ENCODE measurements at places on chromosomes 7 and 10. TPM values are rescaled to one million over a fixed set of nuclear protein-coding genes. Genes with fewer than 3 reads are reported as not detected.

DHTKD1 gene
- 16.9 TPM for total RNA-seq

CPA4 gene
- total RNA-seq = not detected

SLC26A5 gene
- total RNA-seq = not detected

NFE2L3 gene
- 21.5 TPM for total RNA-seq

KIAA1217 gene
- total RNA-seq = 2.0 TPM

TBL2 gene
- total RNA-seq = 29.0 TPM

DNA sequence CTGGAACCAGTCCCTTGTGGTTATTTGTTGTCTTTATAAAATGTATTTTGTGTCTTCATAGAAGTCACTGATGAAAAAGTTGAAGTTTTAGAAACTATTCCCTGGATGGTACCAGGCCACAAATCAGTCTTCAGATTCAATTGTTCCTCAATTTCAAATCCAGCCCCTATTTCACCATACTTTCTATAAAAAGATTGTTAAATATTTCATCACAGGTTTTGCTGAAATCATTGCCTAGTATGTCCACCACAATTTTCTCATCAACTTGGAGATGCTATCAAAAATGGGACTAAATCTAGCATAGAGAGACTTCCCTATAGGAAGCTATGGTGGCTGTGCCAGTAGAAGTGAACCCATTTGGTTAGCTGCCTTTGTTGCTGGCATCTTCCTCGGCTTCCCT, 118.5 kb downstream of the RAB18 start:
- no peak for DNase-seq

- no peak for DNase-seq
These were observed 167.1 kb downstream of the ELMO1 start for GRCh38 chr7:37281368-37282092.

- no peak for DNase-seq
These were observed 353.3 kb upstream of the SORCS1 start for GRCh38 chr10:107517811-107518210.

- peak; percentile 19 for DNase-seq
These were observed 927 bp upstream of the MKX start for GRCh38 chr10:27746397-27747095.

DNA sequence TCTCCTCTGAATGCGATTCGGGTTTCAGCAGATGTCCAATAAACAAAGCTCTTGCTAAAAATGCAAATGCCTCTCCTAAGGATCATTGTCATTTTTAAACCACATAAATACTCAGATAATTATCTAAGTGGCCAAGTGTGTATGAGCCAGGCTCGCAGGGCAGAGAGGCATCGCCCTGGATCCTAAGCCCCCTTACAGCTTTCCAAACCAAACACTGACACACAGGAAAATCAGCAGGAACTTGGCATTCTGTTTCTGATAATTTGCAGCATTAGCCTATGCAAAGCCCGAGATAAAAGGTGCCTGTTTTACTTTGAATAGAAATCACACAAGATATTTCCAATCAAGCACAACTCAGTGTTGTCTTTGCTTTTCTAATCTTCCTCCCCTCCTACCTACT, 134.4 kb downstream of the ABCA13 start:
- no peak for DNase-seq

GRCh38 chr7:45573661-45574415, at the start of gene ADCY1:
Gene ADCY1, plus strand, starts transcription at chr7:45574368. Its CDS starts 176 bp downstream, at chr7:45574544.
- peak; percentile 25 for DNase-seq

All from activated CD4-positive, alpha-beta memory T cell treated with anti-CD3 and anti-CD28 coated beads, Interleukin-2, amount 10 ng/mL, durations not matched to agents 7 days and 5 days (primary cell).